SK-N-SH (cell line): ENCODE measurements at places on chromosomes 16 and 17. TPM values are rescaled to one million over a fixed set of nuclear protein-coding genes. Genes with fewer than 3 reads are reported as not detected.

The VTN gene
- 1.2 and 1.6 TPM in 2 replicates for polyA plus RNA-seq

The GRIN2A gene
- not detected in 2 replicates for polyA plus RNA-seq

The C16orf74 gene
- 15.9 and 27.2 TPM in 2 replicates for polyA plus RNA-seq

The ZNF423 gene
- polyA plus RNA-seq: 1.2 and 1.9 TPM in 2 replicates

The SDF2 gene
- 108 and 114 TPM in 2 replicates for polyA plus RNA-seq

- no peaks in the 10 kb centered on the region for H3K27me3 ChIP-seq
- no peak for DNase-seq
- H3K27ac ChIP-seq: no peak overlapping the region
- H3K4me1 ChIP-seq: peaks cover 8% of the 10 kb centered on the region
- no peaks in the 10 kb centered on the region for H3K36me3 ChIP-seq
These were observed 3.4 kb upstream of the SPOP start for GRCh38 chr17:49681106-49681979.

DNA sequence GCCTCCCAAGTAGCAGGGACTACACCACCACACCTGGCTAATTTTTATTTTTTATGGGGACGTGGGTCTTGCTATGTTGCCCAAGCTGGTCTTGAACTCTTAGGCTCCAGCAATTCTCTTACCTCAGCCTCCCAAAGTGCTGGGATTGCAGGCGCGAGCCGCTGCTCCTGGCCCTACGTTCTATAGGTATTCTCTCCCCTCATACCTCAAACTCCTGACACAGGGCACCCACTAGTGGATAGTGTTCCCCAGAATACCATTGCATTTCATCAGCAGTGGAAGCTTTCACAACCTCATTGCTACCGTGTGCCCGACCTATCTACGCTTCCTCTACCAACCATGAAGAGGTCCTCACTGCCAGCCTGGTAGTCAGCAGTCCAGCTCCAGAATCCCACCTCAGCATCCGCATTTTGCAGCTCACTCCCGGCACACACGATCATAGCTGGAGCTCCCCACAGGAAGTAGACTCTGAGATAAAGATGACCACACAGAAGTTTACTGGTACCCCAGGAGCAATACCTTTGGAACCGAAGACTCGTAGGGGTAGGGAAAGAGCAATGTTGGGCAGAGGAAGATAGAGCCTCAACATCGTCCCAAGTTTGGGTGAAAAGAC, 9.3 kb downstream of the CTRB2 start:
- H3K4me3 ChIP-seq: no peak overlapping the region
- DNase-seq: peak; percentile 41
- H3K36me3 ChIP-seq: no peaks in the 10 kb centered on the region
- peaks cover 8% of the 10 kb centered on the region; the same call in 1 of the 2 replicates for H3K4me1 ChIP-seq
- peak overlapping the region; percentile 8; the same call in 1 of the 2 replicates for H3K27ac ChIP-seq
- no peaks in the 10 kb centered on the region for H3K27me3 ChIP-seq

GRCh38 chr17:55785181-55785580, 34.3 kb downstream of the PCTP start:
- no peak overlapping the region for H3K4me3 ChIP-seq
- peaks cover 6% of the 10 kb centered on the region; the same call in 1 of the 2 replicates for H3K4me1 ChIP-seq
- H3K27ac ChIP-seq: no peak overlapping the region
- no peaks in the 10 kb centered on the region for H3K27me3 ChIP-seq
- DNase-seq: no peak

GRCh38 chr16:62059527-62059926, 23.3 kb upstream of the CDH8 start:
- no peak for DNase-seq
- H3K27me3 ChIP-seq: no peaks in the 10 kb centered on the region
- H3K36me3 ChIP-seq: no peaks in the 10 kb centered on the region
- H3K27ac ChIP-seq: no peak overlapping the region
- H3K4me1 ChIP-seq: no peaks in the 10 kb centered on the region; the same call in 1 of the 2 replicates
- H3K4me3 ChIP-seq: no peak overlapping the region

DNA sequence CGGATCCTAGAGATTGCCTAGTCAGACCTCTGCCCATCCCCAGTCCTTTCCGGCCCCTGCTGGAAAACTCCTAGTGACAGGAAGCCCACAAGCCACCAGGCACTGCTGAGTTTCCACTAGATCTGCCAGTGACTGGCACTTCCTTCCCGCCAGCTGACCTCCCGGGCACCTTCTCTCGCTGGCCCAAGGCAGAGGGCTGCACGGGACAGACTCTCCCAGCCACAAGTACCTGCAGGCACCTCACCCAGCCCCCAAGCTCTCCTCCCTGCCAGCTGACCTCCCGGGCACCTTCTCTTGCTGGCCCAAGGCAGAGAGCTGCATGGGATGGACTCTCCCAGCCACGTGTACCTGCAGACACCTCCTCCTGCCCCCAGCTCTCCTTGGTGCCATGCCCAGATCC, 66.3 kb upstream of the DOC2B start:
- no peaks in the 10 kb centered on the region for H3K27me3 ChIP-seq
- H3K4me3 ChIP-seq: no peak overlapping the region
- no peaks in the 10 kb centered on the region for H3K36me3 ChIP-seq
- no peak overlapping the region for H3K27ac ChIP-seq
- no peak for DNase-seq

DNA sequence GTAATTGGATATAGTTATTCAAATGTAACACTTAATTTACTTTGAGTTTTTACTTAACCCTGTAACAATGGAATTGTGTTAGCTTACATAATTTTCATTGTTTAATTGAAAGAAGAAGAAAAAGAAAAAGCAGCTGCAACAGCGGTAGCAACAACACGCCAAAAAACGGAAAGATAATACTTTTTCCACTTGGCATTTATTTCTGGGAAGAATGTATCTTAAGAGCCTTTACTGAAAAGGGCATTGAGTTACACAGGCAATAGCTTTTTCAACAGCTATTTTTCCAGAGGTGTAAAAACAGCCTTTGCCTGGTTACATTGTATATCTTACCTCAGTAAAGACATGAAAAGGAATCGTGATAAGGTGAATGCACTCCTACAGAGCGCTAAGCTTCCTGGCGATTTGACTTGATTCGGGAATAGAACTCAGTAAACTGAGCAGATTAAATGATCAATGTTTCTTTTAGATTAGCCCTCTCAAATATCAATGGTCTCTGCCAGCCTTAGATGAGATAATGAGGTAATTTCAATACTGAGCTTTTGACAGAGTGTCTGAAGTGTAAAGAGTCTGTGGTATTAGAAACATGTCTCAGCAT, 311.3 kb downstream of the CDH13 start:
- H3K4me1 ChIP-seq: no peaks in the 10 kb centered on the region
- no peaks in the 10 kb centered on the region for H3K27me3 ChIP-seq
- no peak overlapping the region for H3K4me3 ChIP-seq
- DNase-seq: no peak
- no peaks in the 10 kb centered on the region for H3K36me3 ChIP-seq

DNA sequence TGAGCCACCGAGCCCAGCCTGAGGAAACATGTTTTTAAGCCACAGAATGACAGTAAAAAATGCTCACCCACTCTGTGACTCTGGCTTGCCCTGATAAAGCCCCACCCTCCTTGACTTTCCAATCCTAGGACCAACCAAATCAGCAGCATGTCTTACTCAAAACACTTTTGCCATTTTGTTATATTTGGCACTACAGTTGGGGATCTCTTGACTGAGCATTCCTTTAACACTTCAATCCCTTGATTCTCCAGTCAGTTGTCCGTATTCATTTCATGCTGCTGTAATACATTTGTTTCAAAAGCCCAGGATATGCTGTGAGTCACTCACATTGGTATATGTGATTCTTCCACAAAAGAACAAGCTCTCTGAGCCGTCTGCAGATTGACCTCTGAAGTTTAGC, 8.2 kb downstream of the MYH3 start:
- no peaks in the 10 kb centered on the region; the same call in 1 of the 2 replicates for H3K4me1 ChIP-seq
- no peaks in the 10 kb centered on the region for H3K27me3 ChIP-seq
- no peak overlapping the region for H3K27ac ChIP-seq
- DNase-seq: no peak
- no peaks in the 10 kb centered on the region for H3K36me3 ChIP-seq
- H3K4me3 ChIP-seq: no peak overlapping the region

- no peaks in the 10 kb centered on the region for H3K4me1 ChIP-seq
- H3K4me3 ChIP-seq: no peak overlapping the region
These were observed 793.4 kb upstream of the CDH8 start for GRCh38 chr16:62829607-62830006.

GRCh38 chr17:32913593-32913992, 14.4 kb upstream of the TMEM98 start:
- H3K27me3 ChIP-seq: no peaks in the 10 kb centered on the region
- DNase-seq: no peak
- no peaks in the 10 kb centered on the region; the same call in 1 of the 2 replicates for H3K4me1 ChIP-seq

DNA sequence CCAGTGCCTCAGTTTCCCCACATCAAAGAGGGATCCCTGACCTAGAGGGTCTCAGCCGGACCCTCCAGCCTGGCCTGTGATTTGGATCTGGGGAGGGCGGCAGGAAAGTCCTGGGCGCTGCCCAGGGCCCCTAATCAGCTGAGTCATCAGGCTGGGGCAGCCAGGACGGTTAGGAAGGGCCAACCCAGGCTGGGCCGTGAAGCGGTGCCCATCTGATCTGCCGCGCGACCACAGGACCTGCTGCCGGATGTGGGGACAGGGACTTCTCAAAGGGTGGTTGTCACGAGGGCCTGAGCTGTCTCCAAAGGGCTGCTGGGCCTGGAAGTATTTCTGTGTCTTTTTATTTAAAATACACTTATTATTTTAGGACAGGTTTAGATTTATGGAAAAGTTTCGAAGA, 4.4 kb downstream of the TPSAB1 start:
- no peak overlapping the region for H3K27ac ChIP-seq
- H3K4me1 ChIP-seq: no peaks in the 10 kb centered on the region
- no peak for DNase-seq

DNA sequence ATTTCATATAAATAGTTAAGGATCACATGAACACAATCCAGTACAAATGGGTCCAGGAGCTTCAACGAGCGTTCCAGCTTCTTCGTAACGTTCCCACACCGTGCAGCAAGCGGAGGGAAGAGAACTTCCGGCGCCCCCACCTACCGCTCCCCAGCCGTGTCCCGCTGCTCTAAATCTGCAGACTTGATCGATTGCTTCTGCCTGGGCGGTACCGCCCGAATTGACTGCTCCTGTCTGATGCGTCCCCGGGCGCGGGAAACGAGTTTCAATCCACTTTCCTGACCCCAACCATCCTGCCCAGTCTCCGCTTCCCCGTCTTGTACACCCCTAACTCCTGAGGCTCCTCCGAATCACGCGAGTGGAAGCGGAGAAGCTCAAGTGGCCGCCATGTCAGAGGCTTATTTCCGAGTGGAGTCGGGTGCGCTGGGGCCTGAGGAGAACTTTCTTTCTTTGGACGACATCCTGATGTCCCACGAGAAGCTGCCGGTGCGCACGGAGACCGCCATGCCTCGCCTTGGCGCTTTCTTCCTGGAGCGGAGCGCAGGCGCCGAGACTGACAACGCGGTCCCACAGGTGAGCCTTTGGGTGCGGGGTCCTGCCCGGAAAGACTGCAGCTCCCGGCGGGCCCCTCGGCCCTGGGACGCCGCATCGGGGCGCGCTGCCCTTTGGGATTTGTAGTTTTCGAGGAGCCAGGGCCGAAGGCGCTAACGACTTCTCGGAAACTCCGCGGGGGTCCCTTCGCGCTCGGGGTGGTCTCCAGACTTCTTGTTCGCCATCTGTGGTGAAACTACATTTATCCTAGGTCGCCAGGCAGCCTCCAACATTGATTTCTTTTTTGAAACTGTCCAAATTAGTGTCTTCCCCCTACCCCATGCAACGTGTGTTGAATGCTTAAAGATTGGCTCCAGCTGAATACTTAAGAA, at the start of gene GINS3:
TSS of gene GINS3 (plus strand) at position 257 of the 923 bp plus-strand sequence. CDS start at position 388, 131 bp downstream.
- H3K36me3 ChIP-seq: no peaks in the 10 kb centered on the region
- H3K27me3 ChIP-seq: no peaks in the 10 kb centered on the region
- H3K27ac ChIP-seq: peak within 1 kb of the TSS; percentile 78
- H3K4me1 ChIP-seq: no peaks in the 10 kb centered on the region
- peak within 1 kb of the TSS; percentile 88 for H3K4me3 ChIP-seq

DNA sequence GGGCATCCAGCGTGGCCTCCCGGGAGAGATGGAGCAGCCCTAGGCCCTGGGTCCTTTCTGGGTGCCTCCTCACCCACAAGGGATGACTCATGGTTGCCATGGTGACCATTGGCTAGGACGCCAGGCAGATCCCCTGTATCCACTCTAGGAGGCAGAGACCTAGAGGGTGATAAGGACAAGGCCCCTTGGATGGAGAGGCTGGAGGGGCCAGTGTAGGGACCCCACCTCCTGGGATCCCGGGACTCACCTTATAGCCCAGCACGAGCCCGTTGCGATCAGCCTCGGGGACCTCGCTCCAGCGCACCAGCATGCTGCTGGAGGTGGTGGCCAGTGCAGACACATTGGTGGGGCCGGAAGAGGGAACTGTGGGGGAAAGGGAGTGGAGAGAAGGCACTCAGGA, 82.2 kb upstream of the CDC42EP4 start:
- H3K36me3 ChIP-seq: no peaks in the 10 kb centered on the region
- DNase-seq: peak; percentile 71
- peaks cover 4% of the 10 kb centered on the region; the same call in 1 of the 2 replicates for H3K4me1 ChIP-seq
- peaks cover 16% of the 10 kb centered on the region; the same call in 1 of the 2 replicates for H3K27me3 ChIP-seq
